Upper lobe of right lung (tissue), 1 donor: ENCODE measurements at places on chromosomes 5 and 9.

- DNase-seq: peak; percentile 89
Measured at GRCh38 chr9:134341306-134341705, 15.1 kb downstream of the RXRA start.

GRCh38 chr5:27130587-27130986, 92.2 kb upstream of the CDH9 start:
- no peak for DNase-seq

- DNase-seq: no peak
Measured at GRCh38 chr9:119509291-119509905, 140.2 kb upstream of the BRINP1 start.

DNA sequence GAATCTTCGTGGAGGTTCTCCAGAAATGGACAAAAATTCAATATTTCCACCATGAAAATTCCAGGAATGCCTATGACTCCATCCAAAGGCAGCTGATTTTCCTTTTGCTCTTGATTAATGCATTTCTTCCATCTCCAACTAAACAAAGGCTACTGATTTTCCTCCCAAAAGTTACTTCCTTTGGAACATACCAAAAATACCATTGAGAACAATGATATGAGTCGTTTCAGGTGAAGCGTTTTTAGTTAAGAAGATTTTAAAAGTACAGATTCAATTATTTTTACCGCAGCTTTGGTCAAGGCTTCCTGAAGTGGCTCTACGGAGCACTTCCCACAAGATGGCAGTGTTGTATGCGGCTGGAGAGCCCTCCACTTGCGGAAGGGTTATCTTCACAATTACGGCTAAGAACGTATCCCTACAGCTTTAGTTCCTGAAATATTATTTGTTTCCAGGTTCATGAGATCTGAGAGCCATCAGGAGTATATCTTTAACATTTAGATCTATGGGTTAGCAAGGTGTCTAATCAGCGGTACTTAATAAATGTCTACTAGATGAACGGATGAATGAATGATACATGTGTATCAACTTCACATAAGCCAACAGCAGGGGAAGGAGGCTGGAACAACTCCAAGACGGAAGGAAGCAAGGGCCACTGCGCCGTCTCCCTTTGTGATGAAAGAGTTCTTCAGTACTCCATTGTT, 35.9 kb upstream of the ARSB start:
- peak; percentile 67 for DNase-seq

DNA sequence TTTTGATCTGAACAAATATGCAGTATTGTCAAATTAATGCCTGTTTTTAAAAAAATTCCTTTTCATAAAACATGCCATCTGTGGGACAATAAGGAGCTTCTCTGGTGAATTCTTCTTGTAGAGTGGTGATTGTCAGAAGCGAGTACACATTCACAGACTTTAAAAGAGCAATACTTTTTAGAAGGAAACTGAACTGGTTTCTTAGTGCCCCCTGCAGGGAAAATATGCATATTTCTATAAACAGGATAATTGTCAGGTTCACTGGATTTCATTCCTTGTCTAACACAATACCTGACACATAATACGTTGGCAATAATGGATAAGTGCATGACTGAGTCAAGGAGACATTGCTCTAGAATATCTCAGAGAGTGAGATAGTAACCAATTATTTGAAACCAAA, 133.7 kb downstream of the KIF4B start:
- no peak for DNase-seq

DNA sequence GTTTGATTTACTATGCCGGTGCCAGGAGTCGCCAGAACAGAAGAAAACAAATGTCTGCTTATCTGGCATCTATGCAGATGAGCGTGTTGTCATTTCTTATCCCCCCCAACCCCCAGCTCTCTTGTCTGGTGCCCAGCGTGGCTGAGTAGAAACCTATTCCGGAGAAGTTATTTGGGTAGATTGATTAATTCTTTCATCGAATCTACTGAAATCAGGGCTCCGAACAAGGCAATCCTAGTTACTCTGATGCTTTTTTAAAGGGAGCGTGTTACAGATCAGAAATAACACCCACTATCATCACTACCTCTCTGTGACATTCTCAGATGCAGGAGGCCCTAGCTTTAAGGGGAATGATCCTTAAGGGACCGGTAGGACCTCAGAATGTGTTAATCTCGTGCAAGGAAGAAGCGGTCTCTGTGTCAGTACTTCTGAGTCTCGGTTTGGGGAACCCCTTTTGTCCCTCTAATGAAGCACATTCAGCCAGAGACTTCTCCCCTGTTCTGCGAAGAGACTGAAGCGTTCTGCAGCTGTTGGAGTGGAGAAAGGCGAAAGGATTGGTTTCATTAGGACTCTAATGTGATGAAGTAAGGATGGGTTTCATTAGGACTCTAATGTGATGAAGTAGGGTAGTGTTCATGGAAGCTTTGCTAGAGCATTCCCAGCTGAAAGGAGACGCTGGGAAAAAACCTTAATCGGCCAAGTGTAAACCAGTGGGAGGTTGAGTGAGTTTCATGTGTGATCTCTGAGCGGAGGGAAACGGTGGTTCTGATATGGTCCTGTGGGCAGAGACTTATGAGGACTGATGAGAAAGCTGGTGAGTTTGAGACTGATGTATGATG, 1.5 kb downstream of the PIP5K1B start:
- no peak for DNase-seq

DNA sequence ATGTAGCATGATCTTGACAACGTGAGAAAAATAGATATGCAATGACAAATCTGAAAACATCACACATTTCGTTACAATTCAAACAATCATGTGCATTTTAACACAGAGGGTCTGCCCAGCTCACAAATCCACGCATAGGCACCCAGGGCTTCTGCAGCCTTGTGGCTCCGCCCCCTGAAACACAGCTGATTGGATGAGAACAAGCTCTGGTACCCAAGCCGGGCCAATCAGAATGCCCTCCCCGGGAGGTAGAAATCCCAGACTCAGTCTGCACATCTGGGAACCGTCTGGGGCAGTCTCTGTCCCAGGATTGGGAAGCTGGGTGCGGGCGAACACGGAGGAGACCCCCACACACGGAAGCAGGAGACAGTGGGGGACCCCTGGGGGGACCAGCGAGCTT, 137.5 kb downstream of the GAPVD1 start:
- DNase-seq: no peak

GRCh38 chr9:34994900-34995669, 5.5 kb downstream of the DNAJB5 start:
- no peak for DNase-seq

DNA sequence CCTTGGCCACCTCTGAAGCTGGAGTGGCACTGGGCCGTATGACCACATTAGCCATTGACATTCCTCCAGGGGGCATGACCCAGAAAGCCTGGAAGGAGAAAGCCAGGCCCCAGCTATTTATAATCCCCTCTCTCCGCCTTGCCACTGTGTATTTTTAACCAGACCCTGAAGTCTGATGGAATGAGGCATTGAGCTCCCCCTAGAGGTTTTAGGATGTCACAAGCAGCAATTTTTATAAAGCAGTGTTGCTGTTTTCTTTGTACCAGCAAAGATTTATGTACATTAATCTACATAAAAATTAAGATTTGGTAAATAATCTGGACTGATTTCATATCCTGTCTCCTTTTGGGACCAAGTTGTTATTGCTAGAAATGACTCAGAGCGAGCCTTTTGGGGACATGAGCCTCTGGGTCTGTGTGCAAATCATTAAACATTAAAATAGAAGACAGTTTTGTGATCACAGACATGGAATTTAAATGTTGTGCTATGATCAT, 127.1 kb downstream of the TRIO start:
- no peak for DNase-seq

- DNase-seq: no peak
Measured at GRCh38 chr5:180166176-180166575, 42.8 kb downstream of the RASGEF1C start.

- no peak for DNase-seq
Measured at GRCh38 chr9:90680534-90680933, 37.9 kb upstream of the DIRAS2 start.

DNA sequence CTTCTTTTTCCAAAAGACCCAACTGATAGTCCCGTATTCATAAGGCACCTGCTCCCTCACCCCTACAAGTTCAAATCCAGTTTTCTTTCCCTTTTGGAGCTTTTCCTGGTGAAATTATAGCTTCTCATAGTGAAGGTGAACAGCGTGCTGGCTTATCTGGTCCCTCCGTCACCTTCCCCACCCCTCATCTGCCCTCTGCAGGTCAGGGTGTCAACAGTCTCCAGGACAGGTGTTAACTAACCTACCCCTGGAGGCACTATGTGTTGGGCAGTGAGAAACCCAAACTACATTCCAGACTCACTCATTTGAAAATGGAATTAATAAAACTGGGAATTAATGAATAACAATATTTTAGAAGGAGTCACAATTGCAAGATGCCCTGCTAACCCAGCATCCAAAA, 109.0 kb upstream of the TAS2R1 start:
- DNase-seq: no peak

GRCh38 chr5:101024299-101024698, 121.2 kb upstream of the ST8SIA4 start:
- DNase-seq: no peak

DNA sequence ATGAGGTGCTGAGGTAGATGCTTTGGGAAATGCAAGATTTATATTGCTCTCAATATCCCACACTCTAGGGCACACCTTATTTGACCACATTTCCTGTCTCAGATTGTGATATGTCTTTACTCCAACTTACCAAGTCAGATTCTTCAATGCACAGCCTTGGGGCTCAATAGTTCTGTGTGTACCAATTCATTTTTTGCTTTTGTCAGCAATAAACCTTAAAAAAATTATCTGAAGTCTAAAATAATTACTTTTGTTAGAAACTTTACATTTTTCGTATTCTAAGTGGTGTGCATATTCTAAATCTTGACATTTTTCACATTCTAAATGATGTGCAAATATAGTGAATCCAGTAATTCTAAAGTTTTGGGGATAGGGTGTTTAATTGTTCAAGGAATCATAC, 447.5 kb upstream of the COX7C start:
- DNase-seq: no peak

DNA sequence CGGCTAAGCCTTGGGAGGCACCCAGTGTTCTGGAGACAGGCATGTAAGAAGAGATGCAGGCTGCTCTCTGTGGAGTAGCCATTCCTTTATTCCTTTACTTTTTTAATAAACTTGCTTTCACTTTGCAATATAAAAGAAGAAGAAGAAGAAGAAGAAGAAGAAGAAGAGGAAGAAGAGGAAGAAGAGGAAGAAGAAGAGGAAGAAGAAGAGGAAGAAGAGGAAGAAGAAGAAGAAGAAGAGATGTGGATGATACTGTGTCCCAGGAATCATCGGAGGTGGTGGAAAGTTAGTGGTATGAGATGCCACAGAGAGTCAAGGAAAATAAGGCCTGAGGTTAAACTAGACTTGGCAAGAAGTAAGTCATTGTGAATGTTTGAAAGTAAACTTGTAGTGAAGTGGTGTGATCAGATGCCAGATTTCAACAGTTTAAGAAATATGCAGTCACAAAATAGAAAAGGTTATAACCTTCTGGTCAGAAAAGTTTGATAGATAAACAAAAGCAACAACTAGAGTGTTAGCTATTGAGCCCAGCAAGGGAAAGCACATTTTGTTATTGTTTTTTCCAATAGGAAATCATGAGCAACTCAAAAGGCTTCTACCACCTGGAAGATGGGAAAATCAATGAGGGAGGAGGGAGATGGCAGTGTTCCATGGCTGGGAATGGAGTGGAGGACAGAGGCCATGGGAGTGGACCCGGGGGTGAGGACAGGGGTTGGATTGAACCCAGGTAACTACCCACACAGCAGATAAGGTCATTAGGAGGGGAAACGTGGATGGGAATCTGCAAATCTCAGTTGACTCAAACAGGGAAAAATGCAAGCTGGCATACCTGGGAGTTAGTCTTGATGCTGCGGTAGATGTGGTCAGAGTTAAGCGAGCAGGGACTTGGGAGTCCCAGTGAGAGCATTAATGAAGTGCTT, 16.8 kb downstream of the AOPEP start:
- no peak for DNase-seq

DNA sequence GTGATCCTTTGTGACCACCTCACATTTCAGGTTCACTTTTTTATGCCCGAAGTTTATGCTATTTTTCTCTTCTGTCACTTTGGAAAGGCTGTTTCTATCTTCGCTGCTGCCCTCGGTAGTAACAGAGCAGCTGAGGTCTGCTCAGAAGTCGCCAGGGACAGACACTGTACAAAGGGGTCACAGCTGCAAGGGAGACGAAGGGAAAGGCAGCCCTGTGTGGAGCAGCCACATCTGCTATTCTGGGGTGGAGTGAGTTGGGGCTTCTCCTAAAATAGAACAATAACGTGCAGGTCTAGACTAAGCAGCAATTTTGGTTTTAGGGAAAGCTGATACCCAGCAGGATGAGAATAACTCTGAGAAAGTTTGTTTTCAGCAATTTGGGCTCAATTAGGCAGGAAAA, 72.5 kb downstream of the ACTL7B start:
- DNase-seq: no peak

GRCh38 chr5:27810458-27810857, 772.1 kb upstream of the CDH9 start:
- no peak for DNase-seq

DNA sequence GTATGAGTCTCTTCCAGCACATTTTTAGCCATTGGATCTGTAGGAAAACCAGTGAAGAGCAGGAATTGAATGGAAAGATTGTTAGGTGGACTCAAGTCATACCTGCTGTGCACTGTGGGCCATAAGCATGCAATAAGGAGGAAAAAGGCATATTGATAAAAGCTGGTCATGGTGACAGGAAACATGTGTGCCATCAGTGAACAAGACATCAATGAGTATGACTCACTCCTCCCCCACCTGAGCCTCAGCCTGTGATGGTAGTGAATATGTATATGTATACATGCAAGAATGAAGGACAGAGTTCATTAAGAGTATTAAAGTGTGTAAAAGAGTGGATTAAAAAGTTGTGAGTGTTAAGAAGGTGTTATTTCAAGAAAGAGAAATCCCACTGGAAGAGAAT, 164.5 kb downstream of the TMEM38B start:
- DNase-seq: no peak

DNA sequence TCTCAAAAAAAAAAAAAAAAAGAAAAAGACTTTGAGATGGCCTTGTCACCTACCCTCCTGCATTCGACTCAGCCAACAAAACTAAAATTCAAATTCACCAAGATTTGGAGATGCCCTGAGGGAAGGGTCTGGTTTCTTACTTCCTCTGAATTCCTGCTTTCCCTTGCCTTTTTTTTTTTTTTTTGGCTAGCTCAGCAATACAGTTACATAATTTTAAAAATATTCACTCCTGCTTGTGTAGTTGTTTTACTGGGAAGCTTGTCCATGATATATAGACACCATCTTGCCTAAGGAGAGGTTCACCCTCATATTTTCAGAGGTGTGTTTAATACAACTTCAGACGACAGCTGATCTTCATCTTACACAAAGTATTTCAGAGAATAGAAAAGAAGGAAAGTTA, 21.3 kb upstream of the SERINC5 start:
- no peak for DNase-seq

DNA sequence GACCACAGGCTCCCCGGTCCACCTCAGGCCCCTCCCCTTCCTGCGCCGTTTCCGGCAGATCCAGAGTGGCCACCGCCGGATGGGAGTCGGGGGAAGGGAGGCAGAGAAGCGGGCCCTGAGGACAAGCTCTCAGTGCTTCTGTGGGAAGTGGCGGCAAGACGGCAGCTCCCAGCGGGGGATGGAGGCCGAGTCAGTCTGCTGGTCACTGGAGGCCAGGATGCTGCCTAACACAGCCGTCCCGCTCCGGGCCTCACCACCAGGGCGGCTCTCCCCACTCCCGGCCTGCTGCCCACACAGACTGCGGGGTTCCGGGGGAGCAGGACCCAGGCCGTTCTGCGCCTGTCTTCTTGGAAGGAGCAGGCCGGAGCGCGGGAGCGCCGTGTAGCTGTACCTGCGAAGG, 31.4 kb downstream of the FXN start:
- DNase-seq: peak; percentile 63
